ENCODE measurements at places on chromosomes 1 and 21.

DNA sequence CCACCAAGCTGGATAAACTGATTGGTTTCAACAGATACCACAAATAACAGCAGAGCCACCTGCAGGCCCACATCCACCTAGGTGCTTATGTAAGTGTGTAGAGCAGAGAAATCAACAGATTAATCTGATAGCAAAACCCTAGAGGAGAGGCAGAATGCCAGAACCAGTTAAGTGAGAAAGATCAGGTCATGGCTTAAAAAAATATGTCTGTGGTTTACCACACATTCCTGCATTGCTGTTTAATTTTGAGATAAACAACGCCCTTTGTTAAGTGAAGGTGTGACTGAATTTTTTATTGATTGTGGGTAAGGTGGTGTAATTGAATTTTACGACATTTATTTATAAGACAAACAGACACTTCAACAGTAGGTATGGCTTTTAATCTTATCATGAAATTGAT, 21.2 kb downstream of the CRNN start:
- no peak for DNase-seq

GRCh38 chr1:118081387-118081786, 103.6 kb downstream of the SPAG17 start:
- no peak for DNase-seq

DNA sequence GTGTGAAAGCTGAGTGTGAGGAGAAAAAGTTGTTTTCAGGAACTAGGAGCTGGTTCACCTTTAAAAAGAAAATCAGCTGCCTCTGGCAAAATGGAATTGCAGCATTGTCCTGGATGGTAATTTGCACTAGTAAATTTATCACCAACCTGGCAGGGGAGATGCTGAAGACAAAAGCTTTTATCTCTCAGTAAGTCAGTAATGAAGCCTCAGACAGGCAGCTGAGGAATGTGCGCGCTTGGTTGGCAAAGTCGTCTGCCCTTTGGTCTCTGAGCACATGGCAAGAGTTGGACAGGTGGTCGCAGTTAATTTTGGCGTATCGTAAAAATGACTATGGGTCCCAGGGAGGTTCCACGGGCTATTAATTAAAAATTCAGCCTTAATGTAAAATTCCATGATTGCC, 131.9 kb downstream of the BACH1 start:
- DNase-seq, result no peak

- no peak for DNase-seq
Measured at GRCh38 chr1:234968451-234968850, 160.2 kb downstream of the TOMM20 start.

DNA sequence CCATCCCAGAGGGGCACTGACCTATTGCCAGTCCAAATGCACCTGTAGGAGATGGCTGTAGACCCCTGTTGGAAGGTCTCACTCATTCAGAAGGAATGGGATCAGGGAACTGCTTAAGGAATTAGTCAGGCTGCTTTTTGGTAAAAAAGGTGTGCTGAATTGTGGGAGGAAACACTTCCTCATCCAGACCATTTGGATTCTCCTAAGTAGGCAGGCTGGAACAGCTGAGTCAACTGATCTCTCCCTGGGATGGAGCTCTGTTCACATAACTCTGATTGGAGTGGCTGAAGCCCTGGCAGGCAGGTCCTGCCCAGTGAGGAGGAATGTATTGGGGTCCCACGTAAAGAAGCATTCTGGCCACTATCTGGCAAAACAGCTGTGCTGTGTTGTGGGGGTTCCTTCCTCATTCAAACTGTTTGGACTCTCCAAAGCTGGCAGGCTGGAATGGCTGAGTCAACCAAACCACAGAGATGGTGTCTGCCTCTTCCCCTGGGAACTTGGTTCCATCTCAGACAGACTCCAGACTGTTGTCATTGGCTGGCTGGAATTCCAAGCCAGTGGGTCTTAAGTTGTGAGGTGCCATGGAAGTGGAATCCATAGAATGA, 70.7 kb upstream of the PDC start:
- no peak for DNase-seq

- no peak for DNase-seq
Measured at GRCh38 chr1:17436380-17437174, 2.9 kb downstream of the RCC2 start.

- no peak for DNase-seq
Measured at GRCh38 chr1:12600335-12600734, 17.7 kb downstream of the DHRS3 start.

DNA sequence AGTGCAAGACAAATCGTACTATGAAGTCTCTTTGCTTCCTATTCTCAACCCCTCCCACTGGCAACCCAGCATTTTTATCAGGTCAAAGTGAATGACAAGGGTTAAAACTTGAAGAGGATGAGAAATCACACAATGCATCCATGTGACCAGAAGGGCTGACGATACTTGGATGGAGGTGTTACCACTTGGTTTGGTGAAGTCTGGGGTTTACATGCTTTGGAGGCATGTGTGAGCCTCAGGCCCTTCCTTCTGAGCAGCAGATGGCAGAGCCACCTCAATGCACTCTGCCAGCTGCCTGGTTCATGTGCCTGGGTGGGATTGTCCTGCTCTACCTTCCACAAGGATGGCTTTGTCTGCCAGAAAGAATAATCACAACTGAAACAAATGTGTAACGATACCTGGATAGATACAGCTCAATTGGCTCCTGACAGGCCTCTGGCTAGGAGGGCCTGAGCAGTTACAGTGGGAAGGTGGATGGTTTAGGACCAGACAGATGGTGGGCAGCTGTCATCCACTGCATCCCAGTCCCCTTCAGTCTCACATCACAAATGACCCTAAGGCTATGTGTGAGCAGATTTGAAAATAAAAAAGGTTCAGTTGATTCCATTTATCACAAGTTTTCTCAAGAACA, 51.5 kb upstream of the CNIH3 start:
- DNase-seq, result no peak

DNA sequence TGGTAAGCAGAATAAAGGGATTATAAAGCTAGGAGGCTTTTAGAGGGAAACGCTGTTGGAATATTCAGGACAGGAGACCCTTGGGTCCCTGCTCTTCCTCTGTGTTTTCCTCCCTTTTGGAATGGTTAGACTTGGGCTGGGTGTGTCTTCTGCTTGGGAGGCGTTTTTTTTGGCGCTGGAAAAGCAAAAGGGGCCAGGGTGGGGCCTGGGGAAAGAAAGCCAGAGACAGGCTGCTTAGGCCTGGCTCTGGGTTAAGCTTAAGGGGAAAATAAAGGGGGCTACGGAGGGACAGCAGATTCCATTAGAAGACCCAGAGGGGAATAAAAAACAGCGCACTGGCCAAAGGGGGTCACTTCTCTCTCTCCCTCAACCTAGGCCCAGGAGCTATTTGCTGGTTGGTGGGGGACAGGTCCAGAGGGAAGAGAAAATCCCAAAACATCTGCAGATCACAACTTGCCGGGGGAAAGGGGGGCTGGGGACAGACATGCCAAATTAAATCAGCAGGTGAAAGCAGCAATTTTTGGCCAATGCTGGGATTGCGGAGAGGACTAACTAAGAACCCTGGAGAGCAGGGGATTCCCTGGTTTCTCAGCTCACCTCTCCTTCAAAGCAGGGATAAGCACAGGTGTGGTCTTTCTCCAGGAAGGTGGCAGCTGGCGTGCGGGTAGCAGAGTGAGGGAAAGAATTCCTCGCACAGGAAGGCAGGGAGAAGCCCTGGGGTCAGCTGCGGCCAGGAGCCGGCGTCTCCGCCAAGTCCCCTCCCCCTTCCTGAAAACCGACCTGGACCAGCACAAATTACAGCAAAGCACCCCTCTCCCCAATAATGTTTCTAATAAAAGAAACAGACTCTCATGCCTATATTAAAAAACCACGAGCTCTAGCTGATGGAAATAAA, 82.2 kb upstream of the AK4 start:
- no peak for DNase-seq

DNA sequence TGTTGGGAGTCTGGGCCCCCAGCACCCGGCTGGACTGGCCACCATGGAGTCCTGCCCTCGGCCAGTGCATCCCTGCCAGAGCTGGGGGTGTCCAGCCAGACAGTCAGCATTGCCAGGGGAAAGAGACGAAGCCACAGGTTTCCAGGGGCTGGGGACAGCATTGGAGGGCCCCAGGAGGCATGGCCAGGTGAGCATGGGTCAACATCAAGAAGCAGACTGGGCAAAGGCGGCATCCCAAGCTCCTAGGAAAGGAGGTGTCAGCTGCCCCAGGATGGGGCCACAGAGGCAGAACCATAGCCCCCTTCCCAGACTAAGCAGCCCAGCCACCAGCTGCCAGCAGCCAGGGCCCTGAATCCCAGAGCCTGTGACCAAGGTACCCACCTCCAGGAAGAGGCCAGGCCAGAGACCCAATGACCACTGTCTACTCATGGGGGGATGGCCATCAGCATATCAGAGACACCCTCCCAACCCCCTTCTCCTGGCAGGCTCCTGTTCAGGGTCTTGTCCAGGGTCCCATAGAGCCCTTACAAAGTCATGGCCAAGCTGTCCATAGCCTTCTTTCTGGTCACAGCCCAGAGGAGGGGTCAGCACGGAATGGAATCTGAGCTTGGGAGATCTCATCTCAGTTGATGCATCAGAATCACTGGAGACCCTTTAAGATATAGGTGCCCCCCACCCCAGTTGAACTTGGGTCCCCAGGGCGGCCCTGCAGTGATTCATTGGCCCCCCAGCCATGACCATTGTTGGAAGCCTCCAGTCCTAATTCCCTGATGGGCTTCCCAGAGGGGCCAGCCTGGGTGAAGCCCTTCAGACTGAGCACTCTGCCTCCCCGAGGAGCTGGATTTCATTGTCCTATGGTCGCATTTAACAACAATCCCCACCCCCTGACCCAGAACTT, 32.5 kb downstream of the WNT3A start:
- no peak for DNase-seq

DNA sequence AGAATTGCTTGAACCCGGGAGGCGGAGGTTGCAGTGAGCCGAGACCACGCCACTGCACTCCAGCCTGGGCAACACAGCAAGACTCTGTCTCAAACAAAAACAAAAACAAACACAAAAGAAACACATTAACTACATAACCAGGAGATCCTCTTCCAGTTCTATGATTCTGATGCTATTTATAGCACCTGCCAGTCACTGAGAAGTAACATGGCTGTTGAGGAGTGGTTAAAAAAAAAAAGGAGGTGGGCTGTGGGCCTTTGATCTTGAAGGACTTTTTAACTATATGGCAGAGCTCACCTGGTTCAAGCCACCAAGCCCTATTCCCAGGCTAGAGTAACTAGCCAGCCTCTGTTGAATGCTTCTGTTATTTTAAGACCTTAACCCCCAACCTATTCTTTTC, 148.8 kb downstream of the ZBTB18 start:
- no peak for DNase-seq

DNA sequence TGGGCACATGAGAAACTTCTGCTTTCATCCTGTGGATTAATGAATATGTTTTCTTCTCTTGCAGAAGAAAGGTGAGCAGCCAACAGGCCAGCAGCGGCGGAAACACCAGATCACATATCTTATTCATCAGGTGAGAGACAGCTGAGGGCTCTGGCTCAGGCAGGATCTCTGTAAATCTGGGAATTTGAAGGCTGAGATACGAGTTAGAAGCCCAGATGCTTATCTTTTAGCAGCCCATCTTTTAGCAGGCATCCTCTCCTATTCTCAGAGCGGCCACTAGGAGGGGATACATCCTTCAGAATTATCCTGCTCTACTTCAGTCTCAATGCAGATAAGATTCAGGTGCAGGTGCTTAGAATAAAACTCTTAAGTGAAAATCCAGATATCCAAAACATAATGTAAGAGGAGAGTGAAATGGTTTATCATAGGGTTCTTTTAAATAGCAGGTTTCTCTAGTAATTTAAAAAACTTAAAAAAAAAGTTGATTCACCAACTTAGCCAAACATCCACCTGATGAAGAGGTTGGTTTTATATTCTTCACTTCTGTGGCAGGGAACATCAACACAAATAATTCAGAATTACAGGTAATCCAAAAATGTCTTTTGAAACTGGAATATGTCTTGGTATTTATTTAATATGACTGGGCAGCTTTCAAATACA, 19.3 kb downstream of the SH2D2A start:
- DNase-seq, result peak; percentile 2

GRCh38 chr1:177122461-177123251, 41.9 kb downstream of the ASTN1 start:
- no peak for DNase-seq

DNA sequence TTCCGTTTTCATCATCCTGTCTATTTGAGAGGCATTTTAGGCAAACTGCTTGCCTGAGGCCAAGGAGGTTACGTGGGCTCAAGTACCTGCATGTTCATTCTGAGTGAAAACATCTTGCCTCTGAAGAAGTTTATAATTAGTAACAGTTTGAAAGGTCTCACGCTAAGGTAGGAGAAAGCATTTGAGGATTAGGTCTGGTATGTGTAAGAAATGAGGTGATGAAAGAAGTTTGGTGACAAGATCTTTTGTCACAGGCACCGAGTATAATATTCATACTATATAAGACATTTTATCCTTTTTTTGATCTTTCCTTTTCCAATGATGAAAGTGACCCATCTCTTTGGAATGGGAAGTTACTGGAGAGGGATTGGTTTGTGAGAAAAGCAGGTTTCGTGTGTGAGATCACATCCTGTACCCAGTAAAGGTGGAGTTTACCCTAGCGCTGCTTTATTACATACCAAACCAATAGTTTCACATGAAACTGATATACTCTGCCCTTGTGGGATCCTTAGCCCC, 98.7 kb upstream of the PDC start:
- DNase-seq, result no peak

GRCh38 chr1:57250021-57250420, 173.8 kb downstream of the DAB1 start:
- DNase-seq, result no peak

DNA sequence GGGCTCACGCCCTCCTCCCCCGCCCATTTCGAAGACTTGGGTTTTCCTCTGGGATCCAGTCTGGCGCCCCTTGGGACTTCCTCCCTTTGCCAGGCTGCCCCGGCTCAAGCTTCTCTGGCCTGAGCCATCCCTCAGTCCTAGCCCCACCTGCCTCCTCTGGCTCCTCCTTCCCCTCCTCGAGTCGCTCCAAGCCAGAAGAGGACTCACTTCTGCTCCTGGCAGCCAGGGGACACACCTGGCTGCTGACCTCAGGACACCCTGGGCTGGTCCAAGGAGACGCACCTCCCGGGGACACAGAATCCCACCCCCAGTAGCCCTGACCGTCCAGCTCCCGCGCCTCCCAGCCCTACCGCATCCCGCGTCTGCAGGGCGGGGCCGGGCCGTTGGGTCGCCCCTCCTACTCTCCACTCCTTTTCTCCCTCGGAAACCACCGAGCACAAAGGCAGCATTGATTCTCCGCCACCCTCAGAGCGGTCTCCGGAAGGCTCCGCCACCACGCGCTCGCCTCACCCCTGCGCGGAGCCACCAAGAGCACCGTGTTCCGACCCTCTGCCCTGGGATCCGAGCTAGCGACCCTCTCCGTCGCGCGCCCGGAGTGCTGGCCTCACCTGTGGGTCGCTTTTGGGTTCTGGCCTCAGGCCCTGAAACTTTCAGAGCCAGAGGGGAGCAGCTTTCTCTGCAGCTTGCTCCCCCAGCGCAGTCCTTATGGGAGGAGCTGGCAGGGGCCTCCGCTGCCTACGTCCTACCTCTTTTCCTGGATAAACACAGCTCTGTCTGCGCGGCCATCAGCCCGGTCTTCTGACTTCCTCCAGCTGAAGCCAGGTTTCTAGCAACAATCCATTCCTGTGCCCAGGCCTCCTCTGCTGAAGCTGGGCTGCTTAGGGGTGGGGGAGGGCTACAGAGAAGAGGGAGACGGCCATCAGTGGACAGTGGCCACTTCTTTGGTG, at the start of gene C2CD4D:
C2CD4D (minus strand) TSS at position 364 of the 947 bp plus-strand sequence. CDS start 831 bp downstream, outside the sequence.
- DNase-seq, result peak; percentile 20

GRCh38 chr1:116128664-116129063, 17.5 kb downstream of the MAB21L3 start:
- no peak for DNase-seq
